ENCODE measurements at places on chromosomes 1 and 21.

GRCh38 chr21:25708467-25709065 is 26.1 kb downstream of the ATP5PF start:
- peak; percentile 61 for DNase-seq

DNA sequence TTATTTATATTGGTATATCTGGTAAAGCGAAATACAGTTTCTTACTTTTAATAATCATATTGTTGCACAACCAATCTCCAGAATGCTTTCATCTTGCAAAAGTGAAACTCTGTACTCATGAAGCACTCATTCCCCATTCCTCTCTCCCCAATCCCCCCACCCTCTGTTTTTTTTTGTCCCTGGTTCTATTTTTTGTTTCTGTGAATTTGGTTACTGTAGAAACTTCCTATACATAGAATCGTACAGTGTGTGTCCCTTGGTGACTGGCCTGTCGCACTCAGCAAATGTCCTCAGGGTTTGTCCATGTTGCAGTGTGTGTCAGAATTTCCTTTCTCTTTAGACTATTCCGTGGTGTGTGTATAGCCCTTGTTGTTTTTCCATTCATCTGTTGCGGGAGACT is 7.9 kb upstream of the NLRP3 start:
- DNase-seq, result no peak

DNA sequence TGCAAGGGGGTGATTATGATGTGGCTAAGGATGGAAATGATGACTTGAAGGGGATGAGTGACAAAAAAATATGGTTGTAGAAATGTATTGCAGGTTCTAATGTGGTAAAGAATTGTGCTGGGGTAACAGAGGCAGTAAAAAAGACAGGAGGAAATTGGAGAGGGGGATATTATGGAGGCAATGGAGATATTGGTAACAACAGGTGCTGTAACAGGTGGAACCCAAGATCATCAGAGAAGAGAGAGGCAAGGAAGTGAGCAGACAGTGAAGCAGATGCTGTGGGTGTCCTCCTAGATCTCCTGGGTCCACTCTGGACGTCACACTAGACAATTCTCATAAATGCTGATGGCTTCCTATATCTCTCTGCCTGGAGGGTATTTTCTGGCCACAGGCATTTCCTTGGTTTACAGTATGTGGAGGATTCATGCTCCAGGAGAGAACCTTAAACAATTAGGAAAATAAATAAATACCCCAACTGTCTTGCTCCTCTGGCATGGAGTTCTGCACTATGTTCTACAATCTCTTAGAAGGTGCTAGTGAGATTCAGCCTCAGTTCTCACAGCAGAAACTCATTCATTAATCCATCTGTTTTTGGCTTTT is 620.3 kb upstream of the PLXNA2 start:
- no peak for DNase-seq

GRCh38 chr1:228530951-228531731 is 44.0 kb downstream of the RNF187 start:
- DNase-seq, result no peak

DNA sequence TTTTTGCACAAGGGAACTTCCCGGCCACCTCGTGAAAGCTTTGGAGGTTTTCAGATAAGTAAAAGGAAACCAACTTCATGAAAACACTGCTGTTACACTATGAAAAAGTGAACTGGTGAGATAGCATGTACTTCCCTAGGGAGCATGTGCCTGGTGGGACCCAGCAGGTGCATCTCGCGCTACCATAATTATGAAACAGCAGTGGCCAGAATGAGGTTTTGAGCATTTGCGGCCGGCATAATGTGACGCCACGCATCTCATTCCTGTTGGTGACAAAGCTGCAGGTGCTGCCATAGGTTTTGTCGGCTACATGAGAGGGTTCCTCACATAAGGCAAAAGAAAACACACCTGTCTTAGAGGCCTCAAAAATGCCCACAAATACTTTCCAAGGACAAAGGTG is 1.7 kb downstream of the KRTAP10-3 start:
- no peak for DNase-seq

GRCh38 chr1:230639714-230640209 is 2.5 kb upstream of the COG2 start:
- DNase-seq, result no peak

DNA sequence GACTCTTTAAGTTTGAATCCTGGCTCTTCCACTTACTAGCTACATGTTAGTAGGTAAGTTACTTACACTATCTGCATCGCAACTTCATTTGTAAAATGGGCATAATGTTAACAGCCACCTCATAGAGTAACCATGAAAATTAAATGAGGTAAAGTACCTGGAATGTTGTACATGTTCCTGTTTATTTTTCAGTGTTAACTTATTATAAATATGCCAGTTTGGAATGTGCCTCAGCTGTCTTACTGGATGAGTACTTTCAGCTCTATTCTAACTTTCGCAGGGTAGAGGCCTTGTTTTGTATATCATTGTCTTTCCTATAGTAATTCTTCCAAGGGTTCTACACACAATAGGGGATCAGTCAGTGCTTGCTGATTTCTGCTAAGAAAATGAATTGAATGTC is 167.4 kb downstream of the DUSP10 start:
- no peak for DNase-seq

DNA sequence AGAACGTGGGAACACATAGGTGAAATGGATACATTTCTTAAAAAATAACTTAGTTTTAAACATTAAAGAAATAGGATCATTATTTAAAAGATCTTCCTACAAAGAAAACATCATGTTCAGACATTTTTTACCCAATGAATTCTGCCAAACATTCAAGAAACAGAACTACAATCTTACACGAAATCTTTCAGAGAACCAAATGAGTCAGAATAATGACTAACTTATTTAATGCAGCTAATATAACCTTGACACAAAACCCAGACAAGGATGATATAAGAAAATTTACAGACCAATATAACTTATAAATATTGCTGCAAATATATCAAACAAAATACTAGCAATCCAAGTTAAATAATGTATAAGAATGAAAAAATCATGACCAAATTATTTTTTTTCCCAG is 220.1 kb upstream of the KCNK2 start:
- DNase-seq, result no peak

DNA sequence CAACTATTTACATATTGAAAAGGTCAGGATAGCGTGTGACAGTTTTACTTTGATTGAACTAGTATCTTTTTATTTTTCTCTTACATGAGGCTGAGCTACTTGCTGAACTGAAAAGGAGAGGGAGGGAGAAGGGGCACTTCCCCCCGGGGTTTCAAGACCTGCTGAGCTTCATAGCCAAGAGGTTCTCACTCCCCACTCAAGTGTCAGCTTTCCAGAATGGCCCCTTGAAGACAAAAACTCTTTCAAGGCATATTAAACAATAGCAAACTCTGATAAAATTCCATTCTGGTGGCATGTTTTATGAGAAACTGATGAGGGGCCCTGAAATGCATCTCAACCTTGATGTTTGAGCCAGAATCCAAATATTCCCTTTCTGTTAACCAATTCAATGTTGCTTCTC is 143.0 kb downstream of the KAZN start:
- no peak for DNase-seq

DNA sequence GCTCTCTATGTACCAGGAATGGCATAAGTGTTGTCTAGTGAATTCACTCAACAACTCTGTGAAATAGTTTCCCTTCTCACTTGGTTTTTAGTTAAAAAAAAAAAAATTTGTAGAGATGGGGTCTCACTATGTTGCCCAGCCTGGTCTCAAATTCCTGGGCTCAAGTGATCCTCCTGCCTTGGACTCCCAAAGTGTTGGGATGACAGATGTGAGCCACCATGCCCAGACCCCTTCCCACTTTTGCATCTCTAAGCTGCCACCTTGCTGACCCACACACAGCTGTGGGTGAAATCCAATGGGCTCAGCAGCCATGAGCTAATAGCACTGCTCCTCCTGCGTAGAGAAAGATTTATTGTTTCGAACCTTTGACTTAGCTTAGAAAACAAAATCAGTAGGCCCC is 33.5 kb downstream of the NEK2 start:
- DNase-seq, result no peak

GRCh38 chr1:45542591-45542990 is 8.0 kb upstream of the AKR1A1 start:
- no peak for DNase-seq

- DNase-seq, result peak; percentile 21
Measured at GRCh38 chr21:29477941-29478340, 179.2 kb downstream of the BACH1 start.

DNA sequence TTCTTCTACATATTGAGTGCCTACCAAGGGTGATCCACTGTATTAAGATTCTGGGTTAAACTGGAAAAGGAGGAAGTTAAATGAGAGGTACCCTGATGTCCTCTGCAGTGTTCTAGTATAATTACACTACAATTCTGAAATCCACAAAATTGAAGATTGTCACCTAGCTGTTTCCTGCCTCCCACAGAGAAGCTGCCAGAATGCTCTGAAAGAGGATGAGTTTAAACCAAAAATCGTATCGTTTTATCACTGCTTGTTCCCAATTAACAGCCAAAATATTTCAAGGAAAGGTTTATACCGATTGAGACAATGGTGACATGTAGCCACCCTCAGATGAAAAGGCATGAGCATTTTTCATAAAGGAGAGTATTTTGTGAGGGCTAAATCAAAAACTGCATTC is 28.0 kb downstream of the TIAM1 start:
- DNase-seq, result no peak

- DNase-seq, result no peak
Measured at GRCh38 chr21:38083535-38083934, 167.3 kb upstream of the KCNJ6 start.

GRCh38 chr1:74652711-74653139 is 20.9 kb downstream of the ERICH3 start:
- DNase-seq, result peak; percentile 14

- no peak for DNase-seq
Measured at GRCh38 chr1:179231923-179232322, 2.4 kb upstream of the ABL2 start.

GRCh38 chr1:157240495-157241184 is 102.4 kb upstream of the ETV3 start:
- DNase-seq, result peak; percentile 17

DNA sequence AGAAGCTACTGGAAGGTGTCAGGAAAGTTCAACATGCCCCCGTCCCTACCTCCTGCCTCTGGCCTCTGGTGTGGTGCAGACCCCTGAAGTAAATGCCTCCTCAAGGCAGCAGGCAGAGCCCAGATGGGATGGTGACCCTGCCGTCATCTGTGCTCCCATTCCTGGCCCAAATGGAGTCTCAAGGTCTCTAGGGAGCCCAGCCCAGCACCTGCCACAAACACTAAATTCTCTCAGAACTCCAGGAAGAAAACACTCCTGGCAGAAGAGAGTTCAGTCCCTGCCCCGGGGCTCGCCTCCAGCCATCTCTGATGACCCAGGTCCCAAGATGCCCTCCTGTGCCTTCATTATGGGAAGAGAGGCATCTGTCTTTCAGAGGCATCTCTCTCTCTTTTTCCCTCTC is 261.6 kb upstream of the TMEM51 start:
- no peak for DNase-seq

GRCh38 chr21:42724226-42724920 is 71.0 kb downstream of the PDE9A start:
- no peak for DNase-seq

All from common myeloid progenitor, CD34-positive (primary cell).